Upper lobe of left lung (tissue), 6 donors: ENCODE measurements at places on chromosomes 2 and 18. TPM values are rescaled to one million over a fixed set of nuclear protein-coding genes. Genes with fewer than 3 reads are reported as not detected.

Gene ANKRD29
- 93.9 TPM for total RNA-seq

Gene LIPG
- total RNA-seq: 12.2 TPM

Gene RMDN2
- 15.5 TPM for total RNA-seq

DNA sequence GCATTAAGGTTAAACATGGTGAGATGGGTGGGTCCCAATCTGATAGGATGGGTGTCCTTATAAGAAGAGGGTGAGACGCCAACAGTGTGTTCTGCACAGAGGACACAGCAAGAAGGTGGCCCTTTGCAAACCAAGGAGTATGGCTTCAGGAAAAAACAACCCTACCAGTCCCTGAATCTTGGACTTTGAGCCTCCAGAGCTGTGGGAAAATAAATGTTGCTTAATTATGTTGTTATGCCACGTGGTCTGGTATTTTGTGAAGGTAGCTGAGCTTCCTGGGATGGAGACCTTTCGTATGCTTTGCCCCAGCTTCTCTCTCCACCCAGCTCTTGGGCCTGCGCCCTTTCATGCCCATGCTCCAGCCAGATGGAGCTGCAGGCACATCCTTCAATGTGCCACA, 114.2 kb upstream of the EPC2 start:
- no peak overlapping the region for H3K4me3 ChIP-seq
- no peak for DNase-seq
- H3K27ac ChIP-seq: no peak overlapping the region
- H3K27me3 ChIP-seq: no peaks in the 10 kb centered on the region

DNA sequence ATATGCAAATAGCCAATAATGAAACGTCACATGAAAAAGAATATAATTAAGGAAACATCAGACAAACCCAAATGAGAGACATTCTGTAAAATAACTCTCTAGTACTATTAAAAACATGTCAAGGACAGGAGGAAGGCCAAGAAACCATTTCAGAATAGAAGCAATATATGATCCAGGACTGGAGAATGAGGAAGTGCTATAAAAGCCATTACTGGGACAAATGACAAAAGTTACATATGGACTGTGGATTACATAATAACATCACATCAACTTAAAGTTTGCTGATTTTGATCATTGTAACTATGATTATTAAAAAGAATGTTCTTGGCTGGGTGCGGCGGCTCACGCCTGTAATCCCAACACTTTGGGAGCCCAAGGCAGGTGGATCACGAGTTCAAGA, 81.3 kb downstream of the CRACDL start:
- no peak for DNase-seq
- H3K4me1 ChIP-seq: no peaks in the 10 kb centered on the region
- H3K36me3 ChIP-seq: no peaks in the 10 kb centered on the region
- H3K4me3 ChIP-seq: no peak overlapping the region
- no peak overlapping the region for H3K27ac ChIP-seq
